ENCODE measurements at places on chromosomes 6 and 20.

GRCh38 chr6:27451660-27452390 lies 21.1 kb downstream of the ZNF184 start:
- no peak for DNase-seq

DNA sequence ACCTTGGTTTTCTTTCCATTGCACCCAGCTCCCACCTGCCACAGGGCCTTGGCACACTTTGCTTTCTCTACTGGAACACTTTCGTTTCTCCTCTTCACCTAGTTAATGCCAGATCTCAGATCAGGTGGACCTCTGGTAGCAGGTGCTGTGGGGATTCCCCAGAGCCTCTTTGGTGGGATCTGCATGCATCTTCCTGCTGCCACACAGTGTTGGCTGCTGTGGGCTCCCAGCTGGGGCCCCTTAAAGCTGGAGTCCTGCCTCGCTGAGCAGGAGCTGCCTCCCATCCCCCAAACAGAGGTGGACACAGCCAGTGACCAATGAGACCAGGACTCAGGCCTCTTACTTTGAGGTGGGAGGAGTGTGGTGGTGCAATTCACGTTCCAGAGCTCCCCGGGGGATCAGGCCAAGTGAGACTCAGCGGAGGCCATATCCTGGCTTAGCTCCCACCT lies 28.4 kb downstream of the CEBPB start:
- no peak for DNase-seq

GRCh38 chr6:43945768-43946080 lies 175.7 kb downstream of the VEGFA start:
- no peak for DNase-seq

DNA sequence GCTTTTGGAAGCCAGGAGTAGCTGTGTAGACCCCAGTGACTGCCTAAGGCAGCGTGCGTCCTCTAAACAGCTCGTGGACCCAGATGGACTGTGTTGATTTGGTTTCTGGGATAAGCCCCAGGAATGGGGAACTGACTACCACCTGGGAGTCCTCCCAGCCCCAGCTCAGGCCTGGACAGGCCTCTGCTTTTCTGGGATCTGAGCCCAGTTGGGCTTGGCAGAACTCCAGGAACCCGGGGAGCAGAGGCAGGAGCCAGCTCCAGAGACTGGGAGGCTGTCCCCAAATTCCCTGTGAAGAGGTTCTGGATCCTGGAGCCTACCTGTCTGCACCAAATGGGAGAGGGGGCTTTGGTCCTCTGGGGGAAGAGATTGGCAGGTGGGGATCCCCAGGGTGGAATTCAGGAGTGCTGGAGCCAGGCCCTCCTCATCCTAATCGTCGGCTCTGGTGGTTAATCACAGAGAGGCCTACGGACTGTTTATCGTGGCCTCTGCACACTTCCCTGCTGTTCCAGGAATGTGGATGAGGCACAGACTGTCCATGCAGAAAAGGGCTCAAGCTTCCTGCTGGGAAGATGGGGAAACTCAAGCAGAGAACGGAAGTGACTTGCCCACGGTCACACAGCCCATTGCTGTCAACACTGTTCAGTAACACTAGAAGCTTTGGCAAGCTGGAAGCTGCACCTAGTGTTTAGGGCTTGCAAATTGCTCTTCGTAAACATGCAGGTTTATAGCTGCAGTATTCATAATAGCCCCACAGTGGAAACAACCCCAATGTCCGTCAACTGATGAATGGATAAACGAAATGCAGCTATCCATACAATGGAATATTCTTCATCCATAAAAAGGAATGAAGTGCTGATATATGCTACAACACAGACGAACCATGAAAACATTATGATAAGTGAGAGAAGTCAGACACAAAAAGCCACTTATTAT lies 100.6 kb downstream of the KCNB1 start:
- DNase-seq = no peak

DNA sequence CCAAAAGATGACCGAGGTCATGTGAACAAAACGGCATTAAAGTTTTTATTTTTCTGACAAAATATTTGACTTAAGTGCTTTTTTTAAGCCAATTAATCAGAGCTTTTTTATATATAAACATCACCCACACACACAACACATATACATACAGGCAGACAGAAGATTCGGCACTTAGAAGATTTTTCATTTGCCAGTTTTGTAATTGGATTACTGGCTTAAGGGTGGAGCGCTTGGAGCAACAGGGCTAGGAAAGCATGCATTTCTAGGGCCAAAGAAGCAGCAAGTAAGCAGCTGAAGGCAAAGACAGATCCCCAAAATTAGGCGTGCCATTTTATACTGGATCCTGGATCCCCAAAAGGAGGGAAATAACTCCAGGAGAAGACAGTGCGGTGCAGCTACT lies 30.3 kb downstream of the SAMD5 start:
- no peak for DNase-seq

DNA sequence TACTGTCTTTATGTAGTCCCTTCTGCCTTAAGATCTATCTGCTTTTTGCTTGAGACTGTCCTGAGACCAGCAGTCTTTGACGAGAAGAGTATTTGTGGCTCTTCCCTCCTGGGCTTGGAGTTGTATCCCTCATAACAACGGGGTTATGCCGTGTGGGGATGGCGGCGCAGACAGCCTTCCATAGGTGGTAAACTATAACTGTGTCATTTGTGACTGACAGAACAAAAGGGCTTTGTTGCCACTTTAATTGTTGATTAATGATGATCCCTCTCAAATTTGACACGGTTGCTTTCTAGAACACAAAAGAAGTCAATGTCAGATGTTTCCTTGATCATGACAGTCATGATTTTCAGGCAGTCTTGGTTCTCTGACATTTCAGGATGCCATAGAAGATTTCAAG lies 196.6 kb downstream of the JARID2 start:
- no peak for DNase-seq
